ENCODE measurements at places on chromosomes 5 and 9.
A peak's percentile ranks its signal among the peaks of the same experiment; 100 is the strongest.

GRCh38 chr5:56700711-56701110 is 114.6 kb upstream of the MAP3K1 start:
- DNase-seq = no peak

GRCh38 chr9:116232424-116233159 is 79.0 kb downstream of the PAPPA start:
- DNase-seq = no peak

GRCh38 chr9:132546148-132547051 is 36.0 kb upstream of the BARHL1 start:
- DNase-seq = no peak

- no peak for DNase-seq
Observed at GRCh38 chr5:28809811-28810750, 1771.7 kb upstream of the CDH9 start.

DNA sequence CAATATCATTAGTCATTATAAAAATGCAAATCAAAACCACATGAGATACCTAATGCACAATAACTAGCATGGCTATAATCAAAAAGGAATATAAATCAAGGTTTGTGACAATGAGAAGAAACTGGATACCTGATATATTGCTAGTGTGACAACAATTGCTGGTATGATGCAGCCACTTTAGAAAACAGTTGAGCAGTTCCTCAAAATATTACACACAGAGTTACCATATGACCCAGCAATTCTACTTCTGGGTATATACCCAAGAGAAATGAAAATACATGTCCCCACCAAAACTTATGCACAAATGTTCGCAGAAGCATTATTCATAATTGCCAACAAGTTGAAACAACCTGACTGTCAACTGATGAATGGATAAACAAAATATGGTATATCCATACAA is 339.7 kb upstream of the POU5F2 start:
- no peak for DNase-seq

- DNase-seq = no peak
Observed at GRCh38 chr5:116492016-116492623, 82.5 kb downstream of the SEMA6A start.

DNA sequence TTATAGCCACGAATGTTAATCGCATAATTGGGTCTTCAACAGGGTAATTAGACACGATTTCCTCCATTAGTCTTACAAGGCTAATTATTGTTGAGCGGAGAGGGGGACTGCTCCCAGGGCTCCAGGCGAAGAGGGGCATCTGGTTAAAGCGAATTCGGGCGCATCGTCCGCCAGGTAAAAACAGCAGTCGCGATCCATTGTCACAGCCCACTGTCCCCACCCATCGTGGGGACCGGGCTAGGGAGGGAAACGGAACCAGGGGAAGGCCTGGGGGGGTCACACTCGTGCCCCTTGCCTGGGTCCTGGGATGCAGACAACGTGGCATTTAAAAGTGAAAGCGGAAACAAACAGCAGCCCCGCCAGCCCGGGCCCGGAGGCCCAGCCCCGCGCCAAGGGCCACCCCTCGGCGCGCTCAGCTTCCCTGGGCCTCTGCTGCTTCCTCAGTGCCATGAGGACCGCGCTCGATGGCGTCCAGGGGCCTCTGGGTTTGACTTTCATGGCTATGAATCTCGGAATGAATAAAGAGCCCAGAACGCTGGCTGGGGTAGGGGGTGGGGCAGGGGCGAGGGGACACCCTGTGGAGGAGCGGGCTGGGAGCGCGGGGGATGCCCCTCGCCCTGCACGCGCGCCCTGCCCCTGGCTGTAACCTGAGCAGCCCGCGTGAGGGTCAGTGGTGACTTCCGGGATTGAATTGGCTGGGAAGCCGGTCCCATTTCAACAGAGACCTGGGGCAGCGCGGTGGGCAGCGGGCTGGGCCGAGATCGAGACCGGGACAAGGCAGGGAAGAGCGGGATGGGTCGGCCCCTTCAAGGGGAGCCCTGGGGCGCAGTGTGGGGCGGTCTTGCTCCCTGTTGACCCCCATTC is 99.9 kb downstream of the GTF3C4 start:
- peak; percentile 49 for DNase-seq

DNA sequence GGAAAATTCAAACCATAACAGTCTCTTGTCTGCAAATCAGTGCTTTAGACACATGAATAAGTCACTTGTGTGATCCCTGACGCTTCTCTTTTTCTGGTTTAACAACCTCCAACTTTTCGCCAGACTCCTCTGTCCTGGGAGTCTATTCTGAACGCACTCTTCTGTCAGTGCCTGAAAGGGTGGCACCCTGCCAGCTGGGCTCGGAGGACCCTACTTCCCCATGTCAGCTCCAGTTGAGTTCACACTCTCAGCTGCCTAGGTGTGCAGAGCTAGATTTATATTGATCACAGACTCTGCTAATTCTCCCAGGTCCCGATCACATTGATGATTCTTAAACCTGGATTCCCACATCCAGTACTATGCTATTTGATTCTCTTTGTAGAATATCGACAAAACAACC is 649.1 kb downstream of the BNC2 start:
- no peak for DNase-seq

GRCh38 chr9:126631254-126631653 is 17.5 kb downstream of the LMX1B start:
- no peak for DNase-seq

- DNase-seq = peak; percentile 9
Observed at GRCh38 chr5:55062039-55062779, 38.2 kb downstream of the GZMK start.

- DNase-seq = no peak
Observed at GRCh38 chr5:119289438-119290044, 66.3 kb upstream of the TNFAIP8 start.

DNA sequence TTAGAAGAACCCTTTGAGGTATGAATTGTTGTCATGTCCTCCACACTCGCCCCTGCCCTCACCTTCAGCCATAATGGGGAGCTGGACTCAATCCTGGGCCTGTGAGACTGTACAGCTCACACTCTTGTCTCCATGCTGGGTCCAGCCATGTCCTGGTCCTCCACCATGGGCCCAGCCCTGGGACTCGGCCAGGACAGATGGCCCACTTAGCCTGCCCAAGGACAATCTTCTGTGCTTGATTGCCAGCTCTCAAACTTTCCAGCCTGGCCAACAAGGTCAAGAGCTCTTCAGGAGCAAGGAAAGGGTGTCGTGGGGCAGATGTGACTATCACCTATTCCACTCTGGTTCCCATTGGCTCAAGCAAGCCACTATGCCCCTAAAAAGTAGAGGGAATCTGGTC is 90.8 kb downstream of the HRH2 start:
- DNase-seq = no peak

DNA sequence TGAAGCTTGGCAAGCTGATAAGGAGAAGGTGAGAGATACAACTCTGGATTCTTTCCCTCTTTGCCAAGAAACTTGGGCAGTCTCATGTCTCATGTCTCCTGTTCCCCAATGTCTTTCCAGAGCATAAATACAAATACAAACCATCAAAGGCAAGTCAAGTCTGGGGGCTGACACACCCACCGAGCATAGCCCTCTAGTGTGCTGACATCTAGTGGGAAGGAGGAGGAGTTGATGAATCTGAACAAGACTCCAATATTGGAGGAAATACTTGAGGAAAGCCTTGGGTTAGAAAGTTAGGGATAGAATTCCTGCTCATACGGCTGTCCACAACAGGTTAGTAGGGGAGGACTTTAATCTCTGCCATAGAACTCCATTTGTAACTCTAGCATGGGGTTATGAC is 8.6 kb downstream of the MLANA start:
- DNase-seq = no peak

DNA sequence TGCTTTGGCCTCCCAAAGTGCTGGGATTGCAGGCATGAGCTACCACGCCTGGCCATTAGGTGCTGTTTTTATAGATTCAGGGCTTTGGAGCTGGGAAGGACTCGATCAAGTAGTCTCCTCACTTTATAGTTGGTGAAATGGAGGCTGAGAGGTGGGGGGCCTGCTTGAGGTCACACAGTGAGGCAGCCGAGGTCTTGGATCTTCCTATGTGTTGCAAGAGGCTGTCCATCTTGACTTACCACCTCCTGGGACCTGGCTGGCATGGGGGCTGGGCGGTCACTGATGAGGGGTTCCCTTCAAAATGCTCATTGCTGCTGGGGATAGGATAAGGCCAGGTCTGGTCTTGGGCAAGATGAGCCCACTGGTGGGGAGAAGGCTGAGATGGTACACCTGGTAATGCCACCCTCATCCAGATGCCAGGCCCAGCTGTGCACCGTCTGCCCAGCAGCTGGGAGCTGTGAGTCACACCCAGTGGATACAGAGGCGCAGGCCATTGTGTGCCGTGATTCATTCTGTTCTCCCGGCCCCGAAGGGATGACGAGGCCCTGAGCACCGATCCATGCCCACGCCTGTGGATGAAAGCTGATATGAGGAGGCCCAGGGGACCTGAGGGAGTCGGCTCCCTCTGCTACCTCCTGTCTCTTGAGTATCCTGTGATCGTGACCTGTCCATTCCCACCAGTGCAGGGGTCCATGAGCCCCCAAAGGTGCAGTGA is 10.5 kb upstream of the NDST1 start:
- DNase-seq = no peak

- no peak for DNase-seq
Observed at GRCh38 chr9:3296536-3296935, 229.3 kb downstream of the RFX3 start.

DNA sequence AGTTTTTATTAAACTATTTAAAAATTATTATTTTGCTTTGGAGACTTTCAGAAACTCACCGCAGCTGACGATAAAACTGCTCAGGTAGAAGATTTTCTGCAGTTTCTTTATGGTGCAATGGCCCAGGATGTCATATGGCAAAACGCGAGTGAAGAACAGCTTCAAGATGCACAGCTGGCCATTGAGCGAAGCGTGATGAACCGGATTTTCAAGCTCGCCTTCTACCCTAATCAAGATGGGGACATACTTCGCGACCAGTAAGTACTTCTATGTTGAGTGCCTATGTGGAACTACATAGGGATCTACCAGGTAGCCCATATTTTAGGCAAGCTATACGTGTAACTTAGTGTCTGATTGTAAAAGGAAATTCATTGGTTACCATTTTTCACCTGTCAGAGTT is 94.0 kb downstream of the GAPVD1 start:
- no peak for DNase-seq

DNA sequence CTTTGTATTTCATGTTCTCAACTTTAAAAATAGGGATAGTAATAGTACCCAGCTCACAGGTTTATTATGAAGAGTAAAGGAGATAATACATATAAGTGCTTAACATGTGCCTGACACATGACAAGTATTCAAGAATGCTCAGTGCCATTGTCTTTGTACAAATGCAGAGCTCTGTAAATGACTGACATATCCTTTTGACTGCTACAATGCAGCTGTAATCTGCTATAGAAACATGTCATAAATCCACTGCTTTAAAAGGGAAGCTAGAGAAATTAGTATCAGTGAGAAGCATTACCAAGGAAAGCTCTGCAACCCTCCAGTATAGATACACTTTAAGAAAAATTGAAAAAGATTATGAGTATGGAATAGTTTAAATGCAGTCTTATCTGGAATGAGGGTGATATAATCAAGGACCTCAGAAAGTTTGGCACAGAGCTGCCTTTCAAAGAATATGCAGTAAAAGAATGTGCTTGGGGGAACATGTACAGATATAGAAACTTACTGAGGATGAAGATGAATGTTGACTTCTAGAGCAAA is 17.9 kb downstream of the ERAP1 start:
- DNase-seq = no peak

DNA sequence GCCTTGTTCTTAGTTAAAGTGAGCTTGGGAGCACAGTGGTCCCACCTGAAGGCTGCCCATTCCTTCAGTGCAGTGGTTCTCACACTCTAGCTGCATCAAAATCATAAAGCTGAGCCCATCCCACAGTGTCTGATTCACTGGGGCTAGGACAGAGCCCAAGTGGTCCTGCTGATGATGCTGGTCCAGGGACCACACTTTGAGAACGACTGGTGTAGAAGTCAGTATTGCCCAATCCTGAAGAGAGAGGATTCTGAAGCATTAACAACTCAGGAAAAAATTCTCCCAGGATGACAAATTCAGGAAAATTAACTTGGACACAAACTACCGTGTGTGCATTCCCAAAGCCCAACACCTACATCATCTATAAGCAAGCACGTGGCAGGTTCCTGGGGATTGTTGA is 176.2 kb downstream of the GABBR2 start:
- no peak for DNase-seq

DNA sequence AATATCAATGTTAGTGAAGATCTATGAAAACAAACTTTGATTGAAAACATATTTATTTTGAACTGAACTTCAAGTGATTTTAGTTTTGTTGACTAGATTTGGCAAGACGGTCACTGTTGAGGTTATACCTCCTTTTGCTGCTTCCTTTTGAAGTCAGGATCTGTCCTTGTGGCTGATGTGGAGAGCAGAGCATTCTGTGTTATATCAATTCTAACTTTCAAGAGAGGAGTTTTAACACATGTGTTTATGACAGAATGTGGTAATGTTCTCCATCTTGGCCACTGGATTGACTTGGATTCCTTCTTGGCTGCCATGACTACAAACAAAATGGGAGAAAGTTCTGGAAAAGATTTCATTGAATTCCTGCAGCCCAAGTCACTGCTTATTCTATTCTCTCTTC is 104.0 kb upstream of the ACTBL2 start:
- no peak for DNase-seq

- DNase-seq = no peak
Observed at GRCh38 chr9:98523231-98523901, 185.4 kb downstream of the GABBR2 start.

DNA sequence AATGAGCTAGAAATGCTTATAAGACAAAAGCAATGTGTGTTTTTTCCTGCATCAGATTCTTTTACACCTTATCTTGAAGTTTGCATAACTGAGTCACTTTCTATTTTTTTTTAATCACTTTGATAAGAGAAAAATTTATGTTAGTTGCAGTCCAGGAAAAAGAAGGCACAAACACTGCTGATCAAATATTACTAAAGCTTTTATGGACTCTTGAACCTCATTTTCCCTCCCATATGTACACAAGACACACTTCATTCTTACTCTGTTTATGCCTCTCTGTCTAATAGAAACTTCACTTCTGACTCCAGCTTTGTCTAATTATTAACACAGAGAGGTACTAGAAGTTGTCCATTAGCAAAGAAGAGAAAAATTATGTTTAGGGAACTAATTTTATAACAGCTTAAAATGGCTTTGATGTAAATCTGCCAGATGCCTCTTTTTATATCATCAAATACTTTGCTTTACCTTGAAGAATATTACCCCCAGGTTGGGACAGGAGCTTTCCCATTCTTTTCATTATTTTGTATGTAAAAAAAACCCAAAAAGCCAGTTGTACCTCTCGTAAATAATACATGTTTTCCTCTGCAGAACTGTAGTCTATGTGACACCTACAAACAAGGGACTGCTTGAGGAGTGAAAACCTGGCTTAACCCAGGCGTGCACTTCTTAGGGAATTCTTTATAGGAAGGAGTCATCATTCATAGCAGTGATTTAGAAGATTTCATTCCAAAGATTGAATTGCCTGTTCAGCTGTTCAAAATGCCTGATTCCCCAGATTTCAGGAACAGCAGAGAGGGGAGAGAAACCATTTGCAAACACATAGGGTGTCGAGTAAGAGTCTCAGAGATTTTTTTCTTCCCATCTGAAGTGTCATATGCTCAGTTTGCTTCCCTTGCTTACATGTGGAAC is 72.6 kb downstream of the DAPK1 start:
- DNase-seq = no peak
